ENCODE measurements at places on chromosomes 12 and 14. TPM values are rescaled to one million over a fixed set of nuclear protein-coding genes. Genes with fewer than 3 reads are reported as not detected.

DNA sequence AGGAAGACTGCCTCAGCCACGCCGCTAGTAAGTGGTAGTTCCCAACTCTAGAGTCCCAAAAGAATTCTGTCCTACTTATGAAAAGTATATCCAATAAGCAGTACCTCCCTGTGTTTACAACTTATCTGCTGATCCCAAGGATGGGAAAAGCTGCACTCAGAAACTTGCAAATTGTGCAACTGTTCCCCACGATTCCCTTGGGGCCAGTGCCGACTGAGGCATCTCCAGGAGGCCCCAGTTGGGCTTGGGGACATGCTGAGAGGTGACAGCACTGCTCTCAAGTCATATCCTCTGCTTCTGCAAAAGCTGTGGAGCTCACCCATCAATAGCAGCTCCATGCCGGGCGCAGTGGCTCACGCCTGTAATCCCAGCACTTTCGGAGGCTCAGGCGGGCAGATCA is 23.7 kb downstream of the SPRING1 start:
- no peak overlapping the region for H3K27ac ChIP-seq
- no peaks in the 10 kb centered on the region for H3K4me1 ChIP-seq
- H3K4me3 ChIP-seq = no peak overlapping the region
- DNase-seq = no peak

GRCh38 chr14:77989441-77989991 is 180.7 kb upstream of the NRXN3 start:
- H3K27ac ChIP-seq = no peak overlapping the region
- H3K4me1 ChIP-seq = no peaks in the 10 kb centered on the region
- no peaks in the 10 kb centered on the region for H3K27me3 ChIP-seq
- no peaks in the 10 kb centered on the region for H3K36me3 ChIP-seq
- DNase-seq = no peak

DNA sequence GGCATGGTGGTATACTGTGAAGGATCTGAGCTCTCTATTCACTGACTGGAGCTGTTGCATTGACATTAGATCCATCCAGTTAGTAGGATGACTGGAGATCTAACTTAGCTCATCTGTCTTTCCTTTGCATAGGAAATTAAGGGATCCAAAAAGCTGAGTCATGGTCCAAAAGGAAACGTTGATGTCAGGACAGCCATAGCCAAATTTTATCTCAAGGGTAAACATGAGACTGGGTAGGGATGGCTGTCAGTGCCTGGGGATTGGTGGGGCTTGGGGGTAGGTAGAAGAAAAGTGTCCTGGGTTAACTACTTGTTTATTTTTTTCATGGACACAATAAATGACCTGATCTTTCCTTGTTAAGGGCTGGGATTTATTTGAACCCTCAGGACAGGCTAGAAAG is 4.6 kb downstream of the FAM177A1 start:
- H3K4me1 ChIP-seq = no peaks in the 10 kb centered on the region
- H3K27me3 ChIP-seq = no peaks in the 10 kb centered on the region
- H3K36me3 ChIP-seq = no peaks in the 10 kb centered on the region
- H3K4me3 ChIP-seq = no peak overlapping the region

- DNase-seq = no peak
- peak within 1 kb of the TSS; percentile 91 for H3K4me3 ChIP-seq
- H3K36me3 ChIP-seq = no peaks in the 10 kb centered on the region
- H3K27me3 ChIP-seq = no peaks in the 10 kb centered on the region
Measured at GRCh38 chr12:124566997-124567672, at the start of gene NCOR2. Gene NCOR2 (minus strand): TSS chr12:124567612. CDS start chr12:124495251, 72,361 bp downstream.

DNA sequence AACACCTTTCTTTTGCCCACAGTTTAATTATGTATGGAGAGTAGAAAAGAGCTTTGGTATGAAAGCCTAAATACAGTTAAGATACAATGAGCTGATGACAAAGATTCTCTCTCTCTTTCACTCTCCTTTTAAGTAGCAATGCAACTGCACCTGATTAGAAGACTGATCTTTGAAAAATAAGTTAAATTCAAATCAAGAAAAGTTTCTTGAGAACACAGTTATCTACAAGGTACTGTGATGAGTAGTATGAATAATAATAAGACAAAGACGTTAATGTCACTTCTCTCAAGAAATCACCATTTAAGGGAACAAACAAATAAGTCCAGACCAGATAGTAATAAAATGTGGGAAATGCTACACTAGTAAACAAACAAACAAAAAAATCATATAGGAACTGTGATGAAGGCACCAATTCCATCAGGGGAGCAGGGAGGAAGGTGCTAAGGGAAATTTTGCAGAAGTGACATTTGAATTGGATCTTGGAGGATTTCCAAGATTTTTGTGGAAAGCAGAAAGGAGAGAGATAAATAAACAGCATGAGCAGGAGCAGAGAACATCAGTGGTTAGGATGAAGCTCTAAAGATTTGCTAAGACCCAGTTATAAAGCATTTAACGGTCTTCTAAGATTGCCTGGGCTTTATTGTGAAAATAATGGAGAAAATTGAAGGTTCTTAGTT is 65.2 kb upstream of the STK38L start:
- no peak for DNase-seq
- no peaks in the 10 kb centered on the region for H3K4me1 ChIP-seq
- H3K27ac ChIP-seq = peak overlapping the region; percentile 77
- no peaks in the 10 kb centered on the region for H3K27me3 ChIP-seq
- no peak overlapping the region for H3K4me3 ChIP-seq

GRCh38 chr14:54098536-54098935 is 141.9 kb upstream of the BMP4 start:
- no peaks in the 10 kb centered on the region for H3K4me1 ChIP-seq
- no peak for DNase-seq

DNA sequence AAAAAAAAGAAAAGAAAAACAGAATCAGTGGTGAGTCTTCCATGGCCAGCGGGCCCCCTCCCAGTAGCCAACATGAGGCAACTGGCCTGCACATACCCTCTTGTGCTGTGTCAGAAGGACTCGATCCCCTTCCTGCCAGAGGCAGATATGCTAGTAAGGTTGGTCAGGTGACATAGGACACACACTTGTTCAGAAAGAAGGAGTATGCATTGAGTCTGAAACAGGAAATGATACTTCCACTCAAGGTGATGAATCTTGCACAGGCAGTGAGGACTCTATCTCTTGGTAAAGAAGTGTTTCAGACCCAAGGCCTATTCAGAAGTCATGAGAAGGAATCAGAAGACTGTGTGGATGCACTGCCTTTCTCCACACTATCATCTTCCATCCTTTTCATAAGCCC is 269.7 kb upstream of the FAR2 start:
- no peaks in the 10 kb centered on the region for H3K36me3 ChIP-seq
- H3K27ac ChIP-seq = no peak overlapping the region
- H3K4me1 ChIP-seq = no peaks in the 10 kb centered on the region
- H3K27me3 ChIP-seq = no peaks in the 10 kb centered on the region
- DNase-seq = no peak
- no peak overlapping the region for H3K4me3 ChIP-seq

- no peaks in the 10 kb centered on the region for H3K36me3 ChIP-seq
- no peak for DNase-seq
- no peaks in the 10 kb centered on the region for H3K27me3 ChIP-seq
- H3K27ac ChIP-seq = no peak overlapping the region
- no peak overlapping the region for H3K4me3 ChIP-seq
Measured at GRCh38 chr14:58981840-58982239, 206.6 kb upstream of the DAAM1 start.

- no peak overlapping the region for H3K4me3 ChIP-seq
- H3K36me3 ChIP-seq = no peaks in the 10 kb centered on the region
- H3K4me1 ChIP-seq = no peaks in the 10 kb centered on the region
- DNase-seq = no peak
- H3K27ac ChIP-seq = no peak overlapping the region
- H3K27me3 ChIP-seq = peaks cover 36% of the 10 kb centered on the region
Measured at GRCh38 chr14:88323523-88324199, 592 bp upstream of the KCNK10 start.

- no peak for DNase-seq
- no peaks in the 10 kb centered on the region for H3K27me3 ChIP-seq
- no peaks in the 10 kb centered on the region for H3K4me1 ChIP-seq
- H3K36me3 ChIP-seq = no peaks in the 10 kb centered on the region
- H3K4me3 ChIP-seq = no peak overlapping the region
- no peak overlapping the region for H3K27ac ChIP-seq
Measured at GRCh38 chr12:75556311-75556899, 45.0 kb upstream of the KRR1 start.

- H3K36me3 ChIP-seq = no peaks in the 10 kb centered on the region
- no peak overlapping the region for H3K4me3 ChIP-seq
- no peaks in the 10 kb centered on the region for H3K4me1 ChIP-seq
- H3K27me3 ChIP-seq = no peaks in the 10 kb centered on the region
- DNase-seq = no peak
- no peak overlapping the region for H3K27ac ChIP-seq
Measured at GRCh38 chr12:75097003-75097402, 112.6 kb downstream of the KCNC2 start.

DNA sequence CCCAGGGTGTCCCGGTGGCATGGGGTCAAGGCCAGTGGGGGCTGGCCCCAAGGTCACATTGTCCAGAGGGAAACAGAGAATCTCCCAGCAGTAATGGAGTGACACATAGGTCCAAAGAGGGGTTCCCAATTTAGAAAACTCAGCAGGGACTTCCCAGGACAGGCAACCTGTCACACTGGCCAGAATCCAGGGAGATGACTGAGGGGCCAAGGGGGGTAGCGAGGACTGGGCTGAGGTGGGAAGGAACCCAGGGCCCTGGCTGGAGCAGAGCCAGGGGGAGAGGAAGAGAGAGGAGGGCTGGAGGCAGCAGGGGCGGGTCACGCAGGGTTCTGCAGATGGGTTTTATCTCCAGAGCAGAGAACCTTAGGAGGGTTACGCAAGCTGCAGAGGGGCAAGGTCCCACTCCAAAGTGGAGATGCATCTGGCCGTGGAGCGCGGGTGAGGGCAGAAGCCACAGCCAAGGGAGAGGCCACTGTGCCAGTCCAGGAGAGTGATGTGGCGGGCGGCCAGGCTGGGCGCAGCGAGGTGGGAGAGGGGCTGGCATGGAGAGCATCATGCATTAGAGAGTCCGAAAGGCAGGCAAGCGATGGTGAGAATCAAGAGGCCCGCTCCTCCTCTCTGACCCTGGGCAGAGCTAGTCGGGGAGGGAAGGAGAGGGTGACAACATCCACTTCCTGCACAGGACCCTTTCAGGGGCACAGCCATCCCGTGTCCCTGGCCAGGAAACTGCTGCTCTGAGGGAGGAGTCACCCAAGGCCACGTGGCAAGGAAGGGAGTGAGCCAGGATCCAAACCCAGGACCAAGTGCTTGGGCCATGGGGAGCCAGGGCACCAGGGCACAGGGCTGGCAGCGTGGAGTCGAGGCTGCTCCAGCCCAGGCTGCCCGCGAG is 29.0 kb downstream of the NCOR2 start:
- H3K36me3 ChIP-seq = no peaks in the 10 kb centered on the region
- no peak for DNase-seq
- no peaks in the 10 kb centered on the region for H3K4me1 ChIP-seq
- no peak overlapping the region for H3K4me3 ChIP-seq

GRCh38 chr12:51851413-51852124 is 3.1 kb upstream of the FIGNL2 start:
- H3K36me3 ChIP-seq = no peaks in the 10 kb centered on the region
- no peaks in the 10 kb centered on the region for H3K27me3 ChIP-seq
- DNase-seq = no peak

GRCh38 chr12:98060411-98060810 is 455.0 kb upstream of the TMPO start:
- H3K36me3 ChIP-seq = no peaks in the 10 kb centered on the region
- no peak for DNase-seq

- DNase-seq = no peak
- no peaks in the 10 kb centered on the region for H3K36me3 ChIP-seq
- no peak overlapping the region for H3K4me3 ChIP-seq
- H3K4me1 ChIP-seq = no peaks in the 10 kb centered on the region
- no peaks in the 10 kb centered on the region for H3K27me3 ChIP-seq
Measured at GRCh38 chr12:1620092-1620491, 8.9 kb upstream of the WNT5B start.

The AVPR1A gene
- 16.2 TPM for total RNA-seq

The GPX2 gene
- not detected for total RNA-seq

The PZP gene
- total RNA-seq = not detected

The IAPP gene
- not detected for total RNA-seq

The SLC25A47 gene
- not detected for total RNA-seq

The ASCL1 gene
- not detected for total RNA-seq

The TEX52 gene
- total RNA-seq = not detected

The EML5 gene
- total RNA-seq = 2.4 TPM

All from uterus (tissue), 4 donors.